ENCODE measurements at places on chromosomes 13 and 19.

GRCh38 chr13:111385183-111385857 lies 64.9 kb downstream of the TEX29 start:
- no peak for DNase-seq

GRCh38 chr19:30666301-30666803 lies 294.2 kb downstream of the ZNF536 start:
- peak; percentile 84 for DNase-seq

GRCh38 chr13:21889651-21890050 lies 218.8 kb downstream of the FGF9 start:
- no peak for DNase-seq

- no peak for DNase-seq
Measured at GRCh38 chr19:45163751-45164460, 3.1 kb upstream of the NKPD1 start.

DNA sequence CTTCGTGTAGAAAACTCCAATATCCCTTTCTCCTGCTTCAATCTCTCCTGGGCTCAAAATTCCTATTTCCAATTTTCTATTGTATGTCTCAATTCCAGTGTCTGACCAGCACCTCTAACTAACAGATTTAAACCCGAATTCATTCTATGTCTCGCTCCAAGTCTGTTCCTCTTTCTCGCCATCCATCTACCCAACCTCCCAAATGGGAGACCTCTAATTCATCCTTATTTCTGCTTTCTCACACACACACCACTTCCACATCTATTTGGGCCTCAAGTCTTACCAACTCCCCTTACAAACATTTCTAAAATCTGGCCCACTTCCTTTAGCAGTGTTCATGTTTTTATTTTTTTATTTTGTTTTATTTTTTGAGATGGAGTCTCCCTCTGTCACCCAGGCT lies 53.3 kb downstream of the MBD3L2B start:
- no peak for DNase-seq

DNA sequence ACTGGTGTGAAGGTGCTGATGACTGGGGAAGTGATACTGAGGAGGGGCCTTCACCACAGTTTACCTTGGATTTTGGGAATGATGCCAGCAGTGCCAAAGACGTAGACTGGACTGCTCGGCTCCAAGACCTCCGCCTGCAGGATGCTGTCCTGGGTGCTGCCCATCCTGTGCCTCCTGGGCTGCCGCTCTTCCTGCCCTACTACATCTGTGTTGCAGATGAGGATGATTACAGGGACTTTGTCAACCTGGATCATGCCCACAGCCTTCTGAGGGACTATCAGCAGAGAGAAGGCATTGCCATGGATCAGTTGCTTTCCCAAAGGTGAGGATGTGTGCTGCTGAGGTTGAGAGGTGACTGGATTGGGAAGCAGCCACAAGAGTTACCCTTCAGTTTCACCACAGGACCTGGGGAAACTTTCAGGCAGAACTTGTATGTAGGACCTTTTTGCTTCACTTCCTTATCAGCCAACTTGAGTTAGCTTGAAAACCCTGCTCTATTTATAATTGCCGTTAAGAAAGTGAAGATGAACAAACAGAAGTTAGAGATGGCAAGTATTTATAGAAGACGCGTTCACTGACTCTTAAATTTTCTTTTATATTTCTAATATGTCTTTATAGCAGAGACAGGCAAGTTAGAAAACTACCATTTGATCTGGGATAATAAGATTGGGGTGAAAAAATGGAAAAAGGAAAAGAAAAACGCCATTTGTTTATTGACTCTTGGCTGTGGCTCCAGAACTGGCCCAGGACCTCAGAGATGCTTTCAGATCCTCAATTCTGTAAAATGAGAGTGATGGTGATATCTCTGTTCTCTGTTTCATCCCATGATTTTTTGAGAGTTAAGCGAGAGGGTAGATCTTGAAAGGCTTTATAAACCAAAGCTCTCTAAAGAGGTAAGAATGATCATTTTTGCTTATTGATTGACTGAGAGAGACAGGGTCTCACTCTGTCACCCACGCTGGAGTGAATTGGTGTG lies 5.3 kb downstream of the PDCD2L start:
- no peak for DNase-seq

DNA sequence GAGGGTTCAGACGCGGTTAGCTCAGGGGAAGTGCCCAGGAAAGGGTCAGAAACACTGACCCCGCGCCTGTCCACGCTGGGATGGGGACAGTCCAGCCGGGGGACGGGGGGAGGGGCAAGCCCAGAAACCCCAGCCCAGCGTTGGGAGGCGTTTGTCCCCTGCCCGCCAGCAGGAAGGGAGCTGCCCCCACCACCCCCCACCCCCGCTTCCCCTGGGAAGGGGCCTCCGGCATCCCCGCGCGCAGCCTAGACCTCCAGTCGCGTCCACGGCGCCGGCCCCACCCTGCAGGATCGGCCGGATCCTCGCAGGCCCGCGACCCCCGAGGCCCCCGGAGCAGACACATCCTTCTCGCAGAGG lies 277 bp downstream of the GIPC1 start:
- no peak for DNase-seq
